K562 (cell line): ENCODE measurements at places on chromosomes 12 and 14.
A peak's percentile ranks its signal among the peaks of the same experiment; 100 is the strongest.

- no peak for DNase-seq
These were observed 11.0 kb upstream of the PTPRB start for GRCh38 chr12:70648191-70648590.

DNA sequence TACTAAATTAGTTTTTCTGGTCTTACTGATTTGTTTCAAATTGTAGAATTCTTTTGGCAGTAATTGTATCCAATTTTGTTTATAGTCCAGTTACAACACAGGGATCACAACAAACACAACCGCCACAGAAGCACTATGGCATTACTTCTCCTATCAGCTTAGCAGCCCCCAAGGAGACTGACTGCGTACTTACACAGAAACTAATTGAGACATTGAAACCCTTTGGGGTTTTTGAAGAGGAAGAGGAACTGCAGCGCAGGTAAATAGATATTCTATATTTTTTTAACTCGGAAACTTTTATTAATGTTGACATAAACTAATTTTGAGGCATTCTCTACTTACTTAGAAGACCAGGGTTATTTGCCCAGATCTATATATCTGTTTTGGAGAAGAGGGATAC, 17.8 kb downstream of the PAPOLA start:
- no peak for DNase-seq

GRCh38 chr12:132404435-132404855, 75.1 kb upstream of the GALNT9 start:
- no peak for DNase-seq

DNA sequence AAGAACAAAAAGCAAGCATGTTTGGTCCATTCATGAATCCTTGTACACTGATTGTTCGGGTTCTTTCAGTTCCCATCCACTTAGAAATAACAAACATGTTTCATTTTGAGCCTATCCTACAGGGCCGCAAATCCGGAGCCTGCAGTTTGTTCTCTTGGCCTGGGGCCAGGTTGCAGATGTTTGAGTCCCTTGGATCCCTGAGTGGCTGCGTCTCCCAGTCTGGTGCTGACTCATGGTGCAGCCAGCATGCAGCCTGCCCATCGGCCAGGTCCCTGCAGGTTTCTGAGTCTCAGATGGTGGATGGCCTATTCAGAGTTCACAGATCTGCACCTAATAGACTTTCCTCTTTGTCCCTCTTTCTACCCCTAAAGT, 1.9 kb upstream of the DYNC1H1 start:
- peak; percentile 55 for DNase-seq

DNA sequence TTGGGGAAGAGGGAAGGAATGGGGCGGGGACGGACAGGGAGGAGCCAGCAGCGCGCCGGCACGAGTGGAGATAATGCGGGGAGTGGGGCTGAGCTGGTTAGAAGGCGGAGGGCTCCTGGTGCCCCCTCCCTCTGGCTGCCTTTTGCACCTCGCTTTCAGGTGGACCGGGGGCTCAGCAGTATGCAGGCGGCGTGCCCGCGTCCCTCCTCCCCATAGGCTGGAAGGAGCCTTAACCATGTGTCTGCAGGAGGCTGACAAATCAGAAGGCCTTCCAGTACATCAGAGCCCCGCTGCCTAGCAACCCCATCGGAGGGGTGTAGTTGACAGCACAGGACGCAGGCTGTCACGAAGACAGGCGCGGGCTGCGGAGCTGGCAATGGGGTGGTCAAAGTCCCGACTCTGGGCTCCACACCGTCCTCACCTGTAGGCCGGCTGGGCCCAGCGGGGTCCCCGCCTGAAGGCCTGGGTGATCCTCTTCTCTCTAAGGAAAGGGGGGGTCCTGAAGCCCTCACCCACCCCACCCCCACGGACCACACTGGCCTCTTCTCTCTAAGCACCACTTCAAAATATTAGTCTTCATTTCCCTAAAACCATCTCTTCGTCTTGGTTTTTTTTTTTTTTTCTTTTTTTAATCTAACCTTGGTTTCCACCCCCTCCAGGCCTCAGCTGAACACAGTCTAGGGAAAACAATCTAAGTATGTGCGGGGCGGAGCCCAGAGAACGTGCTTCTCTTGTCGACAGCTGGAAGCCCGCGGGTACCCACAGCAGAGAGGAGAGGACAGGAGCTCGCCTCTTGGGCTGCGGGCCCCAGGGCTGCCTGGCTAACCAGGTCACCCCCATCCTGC, 44.5 kb downstream of the KDM2B start:
- peak; percentile 86 for DNase-seq

DNA sequence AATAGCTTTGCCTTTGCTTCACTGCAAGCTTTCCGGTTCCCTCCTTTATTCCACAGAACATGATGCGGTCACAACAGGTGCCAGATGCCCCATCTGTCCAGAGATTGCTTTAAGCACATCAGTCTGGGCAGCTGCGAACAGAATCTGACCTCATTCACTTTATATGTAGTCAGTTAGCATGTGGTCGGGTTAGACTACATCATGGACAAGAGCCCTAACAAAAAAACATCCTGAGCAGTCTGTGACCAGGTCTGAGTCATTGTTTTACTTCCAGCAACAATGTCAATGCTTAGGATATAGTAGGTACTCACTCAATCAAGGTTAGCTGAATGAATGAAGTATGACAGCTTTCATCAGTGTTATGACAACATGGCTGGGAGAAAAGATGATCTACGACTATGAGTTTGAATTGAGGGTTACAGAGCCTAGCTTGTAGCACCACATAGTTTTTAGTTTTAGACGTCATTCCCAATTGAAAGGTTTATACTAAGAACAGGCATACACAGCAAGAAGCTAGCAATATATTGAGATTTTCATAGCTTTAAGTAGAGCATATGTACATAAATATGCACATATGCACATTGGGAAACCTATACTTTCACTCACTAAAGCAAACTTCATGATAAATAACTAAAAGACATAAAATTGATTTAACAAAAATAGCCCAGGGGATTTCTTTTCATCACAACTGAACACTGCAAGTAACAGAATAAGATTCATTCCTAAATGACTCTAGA, 64.2 kb upstream of the TMCC3 start:
- DNase-seq: no peak

- DNase-seq: no peak
These were observed 185.7 kb downstream of the DAD1 start for GRCh38 chr14:22403296-22403695.

GRCh38 chr14:74616996-74617700, 5.1 kb upstream of the LTBP2 start:
- DNase-seq: no peak
